ENCODE measurements at places on chromosomes 3 and 15. TPM values are rescaled to one million over a fixed set of nuclear protein-coding genes. Genes with fewer than 3 reads are reported as not detected.

DNA sequence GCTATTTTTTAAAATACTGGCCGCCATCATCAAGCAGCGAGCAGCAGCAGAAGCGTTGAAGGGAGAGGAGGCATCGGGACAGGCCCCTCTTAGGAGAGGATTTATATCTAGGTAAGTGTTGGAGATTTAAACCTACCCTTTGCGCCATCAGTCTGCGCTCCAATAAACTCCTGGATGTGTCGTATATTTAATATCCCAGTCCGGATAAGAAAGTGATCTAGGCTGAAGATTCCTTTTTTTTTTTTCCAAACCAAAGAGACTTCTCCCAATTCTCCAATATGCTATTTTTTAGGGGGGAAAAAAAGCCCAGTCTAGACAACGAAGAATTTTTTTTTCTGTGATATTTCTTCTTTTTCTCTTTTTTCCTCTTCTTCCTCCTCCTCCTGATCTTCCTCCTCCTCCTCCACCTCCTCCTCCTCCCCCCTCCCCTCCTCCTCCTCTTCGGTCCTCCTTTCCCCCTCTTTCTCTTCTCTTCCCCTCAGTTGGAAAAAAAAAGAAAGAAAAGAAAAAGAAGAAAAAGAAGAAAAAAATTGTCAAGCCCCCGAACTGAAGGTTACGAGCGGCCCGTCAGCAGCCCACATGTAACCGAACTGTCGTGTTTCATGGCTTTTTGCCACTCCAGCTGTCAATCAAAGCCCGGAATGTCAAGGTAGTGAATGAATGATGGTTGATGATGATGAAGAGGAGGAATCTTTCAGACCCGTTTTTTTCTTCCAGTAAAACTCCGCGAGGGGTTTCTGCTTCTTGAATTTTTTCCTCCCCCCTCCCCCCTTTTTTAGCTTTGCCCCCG is 835 bp downstream of the MEIS2 start:
- DNase-seq = no peak

DNA sequence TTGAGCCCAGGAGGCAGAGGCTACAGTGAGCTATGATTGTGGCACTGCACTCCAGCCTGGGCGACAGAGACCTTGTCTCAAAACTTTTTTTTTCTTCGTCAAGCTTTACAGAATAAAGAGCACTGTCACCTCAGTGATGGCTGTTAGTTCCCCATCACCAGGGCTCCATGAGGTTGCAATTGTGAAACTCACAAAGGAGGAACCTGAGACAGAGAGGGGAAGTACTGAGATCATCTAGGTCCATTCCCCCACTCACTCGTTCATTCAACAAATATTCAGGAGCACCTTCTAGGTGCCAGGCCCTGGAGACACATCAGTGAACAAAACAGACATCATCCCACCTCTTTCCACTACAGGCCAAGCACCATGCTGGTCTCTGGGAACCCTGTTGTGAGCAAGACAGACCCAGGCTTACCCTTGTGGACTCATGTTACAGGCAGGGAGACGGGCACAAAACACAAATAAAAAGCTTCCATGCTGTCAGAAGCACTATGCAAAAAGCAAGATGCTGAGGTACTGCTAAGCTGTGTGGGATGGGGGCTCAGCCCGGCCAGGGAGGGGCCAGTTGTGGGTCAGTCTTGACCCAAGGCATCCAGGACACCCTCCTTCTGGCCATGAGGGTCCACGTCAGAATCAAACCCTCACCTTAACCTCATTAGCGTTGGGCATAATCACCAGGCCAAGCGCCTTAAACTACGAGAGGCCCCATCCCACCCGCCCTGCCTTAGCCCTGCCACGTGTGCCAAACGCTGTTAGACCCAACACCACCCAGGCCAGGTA is 2.1 kb upstream of the RHO start:
- no peak for DNase-seq

SLC25A36 gene
- 53.3 TPM for total RNA-seq

- DNase-seq = no peak
Observed at GRCh38 chr3:89467898-89468363, 360.5 kb downstream of the EPHA3 start.
